ENCODE measurements at places on chromosomes 1 and 21.

DNA sequence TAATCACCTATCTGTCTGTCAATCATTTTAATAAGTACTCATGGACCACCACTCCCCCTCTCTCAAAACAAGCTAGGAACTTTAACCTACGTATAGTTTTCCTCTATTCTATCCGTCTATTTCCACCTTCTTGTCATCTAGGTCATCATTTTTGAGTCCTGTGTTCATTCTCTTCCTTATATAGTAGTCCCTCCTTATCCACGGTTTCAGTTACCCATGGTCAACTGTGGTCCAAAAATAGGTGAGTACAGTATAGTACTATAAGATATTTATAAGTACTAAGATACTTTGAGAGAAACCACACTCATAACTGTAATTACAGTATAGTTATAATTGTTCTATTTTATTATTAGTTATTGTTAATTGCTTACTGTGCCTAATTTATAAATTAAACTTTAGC lies 7.5 kb downstream of the PKN2 start:
- DNase-seq = no peak

DNA sequence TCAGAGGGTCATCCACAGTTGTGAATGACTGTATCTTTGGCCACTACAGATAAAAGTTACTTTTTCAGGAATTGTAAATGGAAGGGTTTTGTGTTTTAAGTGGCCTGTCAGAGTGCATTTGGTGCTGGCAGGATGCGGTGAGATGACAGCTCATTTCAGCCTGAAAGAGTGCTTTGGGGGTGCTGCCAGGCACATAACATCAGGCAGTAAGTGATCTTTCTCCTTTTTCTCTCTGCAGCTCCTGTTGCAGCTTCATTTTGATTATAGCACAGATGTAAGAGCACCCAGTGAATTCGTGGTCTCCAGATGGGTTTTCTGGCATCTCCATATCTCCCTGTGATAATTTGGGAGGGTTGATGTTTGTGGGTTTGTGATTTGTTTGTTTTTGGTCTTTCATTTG lies 14.8 kb upstream of the FAM163A start:
- DNase-seq = no peak

DNA sequence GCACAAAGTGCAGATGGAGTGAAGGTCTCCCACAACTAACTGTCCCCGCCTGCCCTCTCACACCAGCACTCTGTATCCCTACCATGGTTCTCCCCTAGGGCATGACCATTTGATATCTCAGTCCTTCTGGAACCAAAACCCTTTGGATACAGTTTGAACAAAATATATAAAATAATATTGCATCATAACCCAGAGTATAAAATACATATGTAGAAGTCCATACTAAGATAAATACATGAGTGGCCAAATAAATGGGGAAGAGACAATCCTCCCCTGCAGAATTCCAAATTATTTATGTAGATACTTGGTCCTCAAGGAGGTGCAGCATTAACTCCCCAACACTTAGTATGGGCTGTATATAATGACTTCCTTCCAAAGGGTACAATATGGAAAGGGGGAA lies 207.4 kb downstream of the RRAGC start:
- no peak for DNase-seq

GRCh38 chr1:197911111-197911856 lies 5.9 kb upstream of the LHX9 start:
- DNase-seq = no peak

DNA sequence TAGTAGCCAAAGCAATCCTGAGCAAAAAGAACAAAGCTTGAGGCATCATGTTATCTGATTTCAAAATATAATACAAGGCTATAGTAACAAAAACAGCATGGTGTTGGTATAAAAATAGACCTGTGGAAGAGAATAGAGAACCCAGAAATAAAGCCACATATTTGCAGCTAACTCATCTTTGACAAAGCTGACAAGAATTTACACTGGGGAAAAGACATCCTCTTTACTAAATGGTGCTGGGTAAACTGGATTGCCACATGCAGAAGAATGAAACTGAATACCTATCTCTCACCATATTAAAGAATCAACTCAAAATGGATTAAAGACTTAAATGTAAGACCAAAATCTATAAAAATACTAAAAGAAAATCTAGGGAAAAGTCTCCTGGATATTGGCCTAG lies 59.5 kb upstream of the CD55 start:
- DNase-seq = no peak

DNA sequence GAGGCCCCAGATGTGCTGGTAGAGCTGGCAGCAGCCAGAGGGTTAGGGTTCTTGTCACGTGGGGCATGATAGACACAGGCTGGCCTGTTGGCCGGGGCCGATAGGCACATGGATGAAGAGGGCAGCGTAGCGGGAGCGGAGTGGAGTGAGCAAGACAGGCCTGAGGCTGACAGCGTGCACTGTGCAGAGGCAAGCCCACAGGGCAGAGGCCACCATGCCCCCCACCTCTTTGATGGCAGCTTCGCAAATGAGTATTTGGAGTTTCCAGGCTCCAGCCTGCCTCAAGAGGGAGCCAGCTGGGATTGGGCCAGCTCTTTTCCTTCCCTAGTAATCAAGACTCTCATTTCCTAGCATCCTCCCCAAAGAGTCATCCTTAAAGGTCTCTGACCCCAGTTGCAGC lies 43.5 kb downstream of the TMCC2 start:
- no peak for DNase-seq

DNA sequence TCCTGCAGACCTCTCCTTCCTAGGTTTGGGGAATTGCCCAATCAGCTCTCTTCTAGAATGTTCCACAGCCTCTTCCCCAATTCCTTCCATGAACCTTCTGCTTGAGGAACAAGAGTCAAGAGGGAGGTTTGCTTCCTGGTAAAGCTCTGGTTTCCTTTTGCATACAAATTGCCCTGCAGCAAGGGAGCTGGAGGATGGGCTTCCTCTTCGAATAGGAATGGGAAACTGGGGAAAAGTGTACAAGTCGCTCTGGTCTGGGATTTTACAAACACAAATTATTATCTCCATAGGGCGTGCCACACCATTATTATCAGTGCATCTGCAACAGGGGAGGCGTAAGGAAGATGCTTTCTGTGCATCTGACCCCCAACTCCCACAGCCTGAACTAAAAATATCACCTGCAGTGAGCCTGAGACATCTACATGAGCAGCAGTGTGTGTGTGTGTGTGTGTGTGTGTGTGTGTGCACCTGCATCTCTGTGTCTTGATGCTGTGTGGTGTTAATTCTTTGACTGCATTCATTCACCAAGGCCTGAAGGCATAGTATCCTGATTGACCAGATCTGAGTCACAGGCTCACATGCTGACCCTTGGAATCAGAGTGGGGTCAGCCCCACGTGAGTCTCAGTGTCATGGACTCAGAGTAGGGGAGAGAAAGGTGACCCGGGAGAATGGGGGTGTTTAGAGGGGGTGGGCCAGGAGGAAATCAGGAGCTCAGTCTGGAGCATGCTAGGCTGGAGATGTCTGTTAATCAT lies 272.9 kb downstream of the KAZN start:
- DNase-seq = no peak

GRCh38 chr1:237760951-237761350 lies 129.8 kb downstream of the ZP4 start:
- DNase-seq = no peak

GRCh38 chr1:212147581-212148033 lies 112.1 kb downstream of the DTL start:
- no peak for DNase-seq

DNA sequence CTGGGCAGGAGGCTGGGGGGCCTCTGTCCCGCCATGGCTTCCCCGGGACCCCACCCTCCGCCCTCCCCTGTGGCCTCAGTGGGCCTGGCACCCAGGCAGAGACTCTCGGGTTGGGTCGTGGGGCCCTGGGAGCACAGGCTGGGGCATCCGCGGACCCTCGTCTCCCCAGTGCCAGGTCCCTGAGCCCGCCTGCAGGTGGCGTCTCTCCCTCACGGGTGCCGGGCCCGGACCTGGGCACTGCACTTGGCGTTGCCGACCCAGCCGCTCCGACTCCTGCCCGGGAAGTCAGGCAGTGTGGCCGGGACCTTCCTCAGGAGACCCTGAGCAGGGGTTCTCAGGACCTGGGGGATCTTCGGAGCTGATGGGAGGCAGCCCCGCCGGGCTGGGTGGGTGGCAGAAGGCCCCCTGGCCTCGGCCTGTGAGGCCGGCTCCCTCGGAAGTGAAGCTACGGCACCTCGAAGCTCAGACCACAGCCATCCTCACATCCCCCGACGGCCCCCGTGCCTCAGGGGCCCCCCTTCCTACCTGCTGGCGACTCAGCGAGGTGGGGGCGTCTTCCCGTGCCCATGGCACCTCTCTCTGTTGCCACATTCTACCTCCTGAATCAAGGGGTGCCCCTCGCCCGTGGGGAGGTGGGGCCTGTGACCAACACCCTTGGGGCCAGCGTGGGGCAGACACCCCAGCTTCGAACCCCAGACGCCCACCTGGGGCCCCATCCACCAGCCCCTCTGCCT lies 6.4 kb upstream of the C1orf159 start:
- peak; percentile 92 for DNase-seq

DNA sequence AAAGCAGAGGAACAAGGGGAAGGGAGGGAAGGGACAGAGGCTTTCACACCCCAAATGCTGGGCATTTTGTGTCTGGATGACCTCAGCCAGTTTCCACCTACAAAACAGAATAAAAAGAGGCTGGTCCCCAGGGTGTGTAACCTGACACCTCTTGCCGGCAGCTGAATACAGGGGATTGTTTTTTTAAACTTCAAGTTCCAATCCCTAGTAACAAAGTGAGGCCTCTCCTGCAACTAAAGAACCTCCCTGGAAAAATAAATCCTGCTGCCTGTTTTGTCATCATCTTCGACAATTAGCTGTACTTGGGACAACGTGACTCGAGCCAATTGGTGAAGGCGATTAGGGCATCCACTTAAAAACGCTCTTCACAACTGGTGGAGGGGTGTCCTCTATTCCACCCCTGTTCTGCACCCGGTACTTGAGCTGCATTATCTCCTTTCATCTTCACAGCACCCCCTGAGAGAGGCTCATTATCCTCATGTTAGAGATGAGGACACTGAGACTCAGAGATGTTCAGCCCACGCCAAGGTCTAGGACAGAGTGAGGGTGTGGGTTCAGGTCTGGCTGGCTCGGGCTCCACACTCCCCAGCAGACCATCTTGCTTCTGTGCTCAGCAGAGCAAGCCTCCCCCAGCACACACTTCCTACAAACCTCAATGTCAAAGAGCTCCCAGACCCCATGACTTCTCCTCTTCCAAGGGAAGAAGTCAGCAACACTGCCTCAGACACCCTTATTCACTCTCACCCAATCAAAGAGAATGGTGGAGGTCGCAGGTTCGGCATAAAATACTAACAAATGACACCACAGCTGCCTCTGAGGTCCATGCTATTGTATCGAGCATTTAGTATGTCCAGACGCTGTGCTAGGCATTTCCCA lies 15.2 kb downstream of the ITPKB start:
- DNase-seq = peak; percentile 60

DNA sequence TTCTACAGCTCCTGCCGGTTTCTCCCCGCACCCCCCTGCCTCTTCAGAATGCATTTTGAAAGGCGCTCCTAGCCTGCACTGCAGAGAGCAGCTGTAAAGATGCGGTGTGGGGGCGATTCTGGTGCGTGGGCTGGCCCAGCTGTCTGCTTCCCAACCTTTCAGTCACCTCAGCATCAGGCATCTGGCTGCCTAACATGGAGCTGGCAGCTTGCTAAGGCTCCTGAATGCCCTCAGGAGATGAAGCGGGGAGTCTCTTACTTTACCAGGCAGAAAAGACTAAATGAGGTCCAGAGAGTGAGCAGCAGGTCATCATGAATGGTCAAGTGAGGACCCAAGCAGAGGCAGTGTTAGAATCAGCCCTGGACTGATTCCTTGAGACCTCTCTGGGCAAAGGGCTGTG lies 8.7 kb downstream of the IER5 start:
- DNase-seq = no peak

DNA sequence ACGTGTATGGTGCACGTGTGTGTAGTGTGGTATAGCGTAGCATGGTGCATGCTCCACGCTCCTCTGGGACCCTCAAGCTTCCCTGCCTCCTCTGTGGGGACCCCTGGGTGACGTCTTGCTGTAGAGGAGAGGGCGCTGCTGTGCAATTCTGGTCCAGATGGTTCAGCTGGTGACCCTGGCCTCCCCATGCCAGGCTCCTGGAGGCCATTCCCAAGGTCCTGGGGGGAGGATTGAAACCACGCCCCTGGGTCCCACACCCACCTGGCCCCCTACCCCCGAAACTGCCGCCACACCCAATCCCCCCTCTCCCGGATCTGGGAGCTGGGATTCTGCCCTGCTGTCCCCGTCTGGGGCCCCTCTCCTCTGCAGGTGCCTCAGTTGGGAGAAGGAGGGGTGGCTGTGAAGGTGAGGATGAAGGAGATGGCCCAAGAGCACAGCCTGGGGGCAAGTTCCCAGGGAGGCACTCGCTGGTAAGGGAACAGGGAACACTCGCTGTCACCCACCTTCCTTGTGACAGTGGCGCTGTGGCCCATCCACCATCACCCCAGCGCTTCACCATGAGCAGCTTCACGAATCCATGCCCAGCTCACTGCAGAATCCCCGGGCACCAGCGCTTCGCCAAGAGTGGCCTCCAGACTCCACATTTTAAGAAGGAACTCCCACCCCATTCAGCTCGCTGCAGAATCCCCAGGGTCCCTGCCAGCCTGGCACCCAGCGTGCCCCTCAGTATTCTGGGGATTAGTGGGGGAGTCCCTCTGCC lies 38.0 kb downstream of the WDR4 start:
- DNase-seq = peak; percentile 2

DNA sequence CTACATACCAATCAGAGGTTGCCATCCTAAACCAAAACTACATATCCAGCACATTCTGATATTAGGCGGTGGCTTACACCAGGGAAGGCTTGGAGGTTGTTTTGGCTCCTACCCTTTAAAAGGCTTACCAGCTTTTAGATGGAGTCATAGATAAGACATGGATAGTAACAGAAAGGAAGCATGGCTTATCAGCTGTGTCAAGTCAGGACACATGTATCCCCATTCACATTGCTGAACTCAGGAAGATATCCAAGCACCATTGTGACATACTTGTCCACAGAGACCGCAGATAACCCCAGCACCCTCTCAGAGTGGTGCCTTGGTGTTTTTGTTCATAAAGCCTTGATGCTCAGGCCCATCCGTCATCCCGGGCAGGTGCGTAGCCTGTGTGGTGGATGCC lies 39.7 kb downstream of the ADARB1 start:
- DNase-seq = no peak

GRCh38 chr1:165759095-165759494 lies 9.6 kb downstream of the TMCO1 start:
- DNase-seq = no peak

DNA sequence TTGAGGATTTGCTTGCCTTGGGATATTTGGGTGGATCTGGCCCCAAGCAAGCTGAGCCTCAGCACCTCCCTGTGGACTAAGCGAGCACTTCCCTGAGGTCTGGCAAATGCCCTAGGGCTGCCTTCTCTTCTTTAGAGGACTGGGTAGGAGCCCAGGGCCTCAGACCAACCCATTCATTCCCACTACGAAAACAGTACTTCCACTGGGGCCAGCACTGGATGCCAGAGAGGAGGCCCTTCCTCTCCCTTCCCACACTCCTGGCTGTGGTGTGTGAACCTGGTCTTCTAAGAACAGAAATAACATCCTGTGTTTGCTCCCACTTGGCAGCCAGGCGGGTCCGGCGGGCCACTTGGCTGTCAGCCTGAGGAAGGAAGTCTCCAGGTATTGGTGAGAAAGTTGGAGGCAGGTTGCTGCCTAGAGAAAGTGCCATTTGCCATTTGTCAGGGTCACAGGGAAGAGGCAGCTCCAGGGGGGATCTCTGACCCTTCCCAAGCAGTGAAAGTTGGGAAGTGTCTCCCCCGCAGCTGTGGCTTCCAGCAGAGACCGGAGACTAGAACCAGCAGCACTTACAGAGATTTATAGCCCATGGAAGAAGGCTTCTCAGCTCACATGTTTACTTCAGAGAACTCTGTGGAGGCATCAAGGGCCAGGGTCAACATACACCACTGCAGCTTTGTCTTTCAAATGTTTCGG lies 323.5 kb downstream of the SIPA1L2 start:
- DNase-seq = peak; percentile 71

- DNase-seq = no peak
Measured at GRCh38 chr21:28444111-28444510, 548.6 kb downstream of the LTN1 start.

All from heart left ventricle (tissue), 16 donors.